ENCODE measurements at places on chromosomes 7 and 10.

DNA sequence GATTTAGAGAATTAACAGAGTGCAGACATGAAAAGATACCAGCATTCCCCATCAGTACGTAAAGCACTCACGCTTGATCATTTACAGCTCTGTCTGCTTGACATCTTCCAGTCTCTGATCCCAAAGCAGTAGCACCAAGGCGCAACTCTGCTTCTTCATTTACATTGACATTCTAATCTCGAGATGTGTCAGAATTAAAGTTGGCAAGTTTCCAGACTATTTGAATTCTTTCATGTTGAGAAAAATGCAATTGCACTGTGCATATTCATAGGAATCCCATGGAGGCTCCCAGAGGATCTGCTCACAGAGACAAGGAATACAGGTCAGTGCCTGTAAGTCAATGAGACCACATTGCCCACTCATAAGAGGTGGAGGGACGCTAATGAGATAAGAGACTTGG, 183.9 kb downstream of the LRRN3 start:
- DNase-seq = no peak

DNA sequence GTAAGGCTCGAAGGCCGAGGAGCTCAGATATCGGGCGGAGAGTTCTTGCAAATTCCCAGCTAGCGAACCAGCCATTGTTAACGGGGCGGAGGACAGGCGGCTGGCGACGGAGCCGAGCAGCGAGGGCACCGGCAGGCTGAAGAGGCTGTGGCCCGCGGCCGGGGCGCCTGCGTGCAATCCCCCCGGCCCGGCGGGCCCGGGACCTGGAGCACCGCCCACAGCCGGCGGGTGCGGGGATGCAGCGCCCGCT, 4.1 kb downstream of the VAX1 start:
- no peak for DNase-seq

- no peak for DNase-seq
Measured at GRCh38 chr10:50326757-50327701, 75.7 kb upstream of the ASAH2 start.

DNA sequence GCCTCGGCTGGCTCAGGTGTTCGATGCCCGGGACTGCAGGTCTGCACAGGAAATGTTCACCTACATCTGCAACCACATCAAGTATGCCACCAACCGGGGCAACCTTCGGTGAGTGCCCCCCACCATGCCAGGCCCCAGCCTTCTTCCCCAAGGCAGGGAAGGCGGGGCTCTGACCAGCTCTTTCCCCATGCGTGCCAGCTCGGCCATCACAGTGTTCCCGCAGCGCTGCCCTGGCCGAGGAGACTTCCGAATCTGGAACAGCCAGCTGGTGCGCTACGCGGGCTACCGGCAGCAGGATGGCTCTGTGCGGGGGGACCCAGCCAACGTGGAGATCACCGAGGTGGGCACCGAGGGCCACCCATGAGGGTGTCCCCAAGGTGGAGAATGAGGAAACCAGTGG, 7.5 kb downstream of the NOS3 start:
- DNase-seq = no peak

- no peak for DNase-seq
Measured at GRCh38 chr10:33257439-33258080, 76.9 kb downstream of the NRP1 start.

DNA sequence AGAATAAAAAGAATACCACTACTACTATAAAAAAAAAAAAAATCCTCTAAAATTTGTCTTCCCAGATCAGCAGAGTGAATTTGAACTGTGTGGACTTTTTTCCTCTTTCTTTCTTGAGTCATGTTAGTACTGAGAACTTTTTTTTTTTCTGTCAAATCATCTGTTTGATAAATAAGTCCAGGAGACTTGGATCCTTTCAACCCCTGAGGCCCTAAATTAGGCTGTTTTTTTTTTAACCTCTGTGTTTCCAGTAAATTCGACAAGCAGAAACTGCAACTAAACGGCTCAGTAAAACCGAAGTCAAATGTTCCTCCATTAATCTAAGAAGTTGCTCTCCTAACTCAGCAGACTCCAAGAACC, 2.7 kb downstream of the MAP3K8 start:
- DNase-seq = no peak

- DNase-seq = no peak
Measured at GRCh38 chr10:90321132-90321816, 536.6 kb downstream of the HTR7 start.

DNA sequence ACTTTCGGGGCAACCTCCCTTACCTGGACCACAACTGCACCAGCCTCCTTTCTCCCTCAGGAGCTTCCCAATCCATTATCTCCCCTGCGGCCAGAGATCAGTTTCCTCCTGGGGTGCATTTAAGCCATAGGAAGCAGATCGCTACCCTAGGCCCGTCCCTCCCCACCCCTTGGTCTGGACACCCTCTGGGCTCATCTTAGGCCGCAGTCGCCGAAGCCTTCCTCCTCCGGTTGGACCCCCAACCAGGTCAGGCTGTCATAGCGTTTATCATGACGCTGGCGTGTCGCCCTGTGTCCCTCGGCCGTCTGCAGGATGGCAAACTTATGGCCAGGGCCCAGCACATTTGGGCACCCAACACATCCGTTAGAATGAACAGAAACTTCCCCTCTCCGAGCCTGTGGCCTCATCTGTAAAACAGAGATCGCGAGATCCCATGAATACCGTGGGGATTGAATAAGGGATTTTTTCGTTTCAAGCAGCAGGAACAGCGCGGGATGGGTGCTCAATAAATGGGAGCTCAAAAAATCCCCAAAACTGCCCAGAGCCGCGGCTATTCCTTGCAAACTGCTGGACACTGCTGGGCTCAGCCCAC, 669 bp upstream of the AP5Z1 start:
- no peak for DNase-seq

DNA sequence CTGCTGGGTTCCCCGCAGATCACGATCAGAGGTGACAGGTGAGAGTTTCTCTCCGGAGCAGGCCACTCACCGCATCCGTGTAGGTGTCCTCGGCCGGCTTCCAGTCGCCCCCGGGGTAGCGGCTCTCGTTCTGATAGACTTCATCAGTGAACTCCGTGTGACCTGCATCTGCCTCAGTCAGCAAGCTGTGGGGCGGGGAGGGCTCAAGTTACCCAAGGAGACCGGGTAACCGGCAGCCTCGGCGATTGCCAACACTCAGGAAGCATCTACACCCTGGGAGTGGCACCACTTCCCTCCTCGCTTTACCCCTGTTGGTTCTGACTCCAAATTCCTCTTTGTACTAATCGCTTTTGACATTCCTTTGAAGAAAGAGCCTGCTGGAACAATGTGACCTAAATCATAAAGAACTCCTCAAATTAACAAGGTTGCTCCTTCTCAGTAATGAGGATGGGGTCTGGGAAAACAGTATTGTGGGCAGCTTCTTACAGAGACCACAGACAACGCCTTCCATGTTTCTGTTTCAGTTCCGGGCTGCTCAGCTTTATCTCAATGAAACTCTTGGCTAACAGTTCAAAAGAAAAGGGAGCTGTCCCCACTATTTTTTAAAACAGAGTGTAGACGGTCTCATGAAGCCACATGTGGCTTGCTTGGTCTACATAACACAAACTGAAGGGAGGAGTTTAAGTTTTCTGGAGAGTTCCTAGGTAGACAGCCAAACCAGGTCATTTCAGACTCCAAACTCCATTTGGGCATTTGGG, 118.1 kb downstream of the MYOF start:
- DNase-seq = no peak

- DNase-seq = no peak
Measured at GRCh38 chr7:22364900-22365299, 7.9 kb upstream of the RAPGEF5 start.
